ENCODE measurements at places on chromosomes 7 and 10. TPM values are rescaled to one million over a fixed set of nuclear protein-coding genes. Genes with fewer than 3 reads are reported as not detected.

Gene GDF2
- total RNA-seq: not detected

Gene THAP5
- total RNA-seq: 29.2 TPM

Gene CCDC7
- total RNA-seq: 15.7 TPM

Gene CALHM3
- total RNA-seq: not detected

Gene EPHB4
- 3.4 TPM for total RNA-seq

Gene FAM241B
- 11.8 TPM for total RNA-seq

Gene CCDC172
- not detected for total RNA-seq

Gene FFAR4
- not detected for total RNA-seq

Gene DHTKD1
- total RNA-seq: 29.8 TPM

Gene PRSS1
- not detected for total RNA-seq

GRCh38 chr10:792792-793100 lies 103.3 kb upstream of the DIP2C start:
- DNase-seq: no peak

DNA sequence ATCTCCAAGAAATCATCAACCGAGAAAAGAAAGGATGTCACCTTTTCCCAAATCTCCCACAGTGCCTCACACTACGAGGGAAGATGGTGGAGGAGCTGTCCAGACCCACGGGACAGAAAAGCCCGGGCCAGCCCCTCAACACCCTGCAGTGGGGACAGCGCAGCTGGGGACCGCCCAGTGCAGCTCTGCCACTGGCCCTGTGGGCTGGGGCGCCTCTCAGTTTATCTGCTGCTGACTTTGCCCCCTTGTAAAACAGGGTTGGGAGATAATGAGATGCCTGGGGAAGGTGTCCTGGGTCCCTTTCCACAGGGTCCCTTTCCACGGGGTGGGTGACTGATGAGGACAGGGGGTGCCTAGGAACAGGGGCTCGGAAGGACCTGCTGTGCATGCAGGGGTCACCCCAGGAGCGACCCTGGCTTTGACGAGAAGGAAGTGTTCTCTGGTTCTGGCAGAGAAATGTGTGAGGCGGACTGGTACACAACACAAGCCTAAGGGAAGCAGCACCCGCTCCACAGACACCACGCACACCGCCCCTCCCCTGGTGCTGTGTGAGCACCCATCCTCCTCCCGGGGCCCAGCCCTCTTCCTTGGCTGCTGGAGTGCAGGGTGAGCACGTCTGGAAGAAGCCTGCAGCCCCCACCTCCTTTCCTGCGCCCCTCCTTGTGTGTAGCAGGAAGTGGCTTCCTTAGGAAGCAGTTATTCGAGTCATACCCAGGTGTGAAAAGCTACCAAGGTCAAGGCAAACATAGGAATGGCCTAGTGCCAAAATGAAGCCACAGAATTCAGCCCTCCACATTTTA lies 339.9 kb downstream of the DNAJB6 start:
- no peak for DNase-seq

DNA sequence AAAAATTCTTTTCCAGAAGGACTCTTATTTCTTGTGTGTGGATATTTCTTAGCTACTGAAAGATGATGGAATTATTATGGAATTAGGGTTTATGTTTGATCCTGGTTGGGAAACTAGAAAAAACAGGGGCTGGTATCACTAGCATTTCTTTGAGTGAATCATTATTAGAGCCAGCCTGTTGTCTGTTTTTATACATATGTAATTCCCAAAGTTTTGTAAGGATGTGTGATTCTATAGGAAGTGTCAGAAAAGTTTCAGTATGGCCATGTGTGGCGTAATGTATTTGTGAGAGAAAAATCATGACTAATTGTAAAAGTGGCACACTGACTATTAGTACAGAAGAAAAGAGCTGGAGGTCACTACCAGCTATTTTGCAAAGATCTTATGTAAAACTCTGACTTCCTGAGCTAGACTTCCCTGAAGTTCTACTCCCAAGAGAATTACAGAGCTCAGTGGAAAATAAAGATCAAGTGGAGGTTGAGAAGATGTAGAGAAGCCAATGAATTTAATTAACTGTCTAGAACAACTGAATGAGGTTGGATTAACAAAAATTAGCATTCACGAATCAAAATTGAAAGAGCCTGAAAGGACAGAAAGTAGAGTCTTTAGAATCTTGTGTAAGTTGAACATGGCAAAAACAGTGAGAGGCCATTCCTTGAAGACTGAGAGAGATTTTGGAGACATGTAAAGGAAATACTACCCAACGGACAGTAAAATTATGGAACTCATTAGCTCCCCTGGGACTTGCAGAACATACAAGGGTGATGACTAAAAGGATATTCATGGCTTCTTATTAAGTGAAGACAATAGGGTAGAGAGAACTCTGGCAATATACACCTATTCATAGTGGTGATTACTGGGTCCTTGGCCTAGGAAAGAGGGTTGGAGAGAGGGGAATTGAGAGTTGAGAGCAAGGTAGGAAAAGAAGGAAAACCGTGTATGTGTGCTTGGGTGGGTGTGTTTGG lies 12.5 kb downstream of the ZNF365 start:
- no peak for DNase-seq

GRCh38 chr10:116336866-116337265 lies 12.6 kb downstream of the CCDC172 start:
- no peak for DNase-seq

DNA sequence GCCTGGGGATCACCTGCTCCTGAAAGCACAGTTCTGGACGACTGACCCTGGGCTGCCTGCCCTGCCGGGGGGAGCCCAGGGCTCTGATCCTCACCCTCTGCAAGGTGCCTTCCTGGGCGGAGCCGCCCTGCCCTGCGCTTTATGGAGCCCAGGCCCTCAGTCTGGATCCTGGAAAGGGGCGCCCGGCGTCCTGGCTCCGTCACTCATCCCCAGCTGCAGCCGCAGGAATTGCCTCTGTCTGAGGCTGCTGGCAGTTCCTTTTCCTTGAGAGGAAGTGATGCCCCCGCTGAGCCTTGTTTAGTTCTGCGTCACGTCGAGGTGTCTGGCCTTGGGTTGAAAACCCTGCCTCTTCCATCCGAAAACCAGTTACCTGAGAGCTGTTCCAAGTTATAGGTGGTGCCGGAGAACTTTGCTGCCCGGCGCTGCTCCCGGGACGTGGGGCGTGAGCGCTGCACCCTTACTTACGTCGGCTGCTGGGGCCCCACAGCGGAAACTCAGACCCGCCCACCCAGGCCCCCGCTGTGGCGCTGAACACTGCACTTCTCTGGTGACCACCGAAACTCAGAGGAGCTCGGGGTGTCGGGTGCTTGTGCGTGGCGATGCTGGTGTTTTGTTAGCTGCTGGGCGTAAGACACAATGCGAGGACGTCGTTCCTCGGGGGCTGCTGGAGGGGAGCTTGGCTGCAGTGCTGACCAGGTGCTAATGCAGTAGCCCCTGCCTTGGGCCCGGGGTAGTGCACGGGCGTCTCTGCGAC lies 5.4 kb downstream of the MAFK start:
- no peak for DNase-seq

GRCh38 chr10:44261296-44261695 lies 123.6 kb downstream of the CXCL12 start:
- DNase-seq: no peak

DNA sequence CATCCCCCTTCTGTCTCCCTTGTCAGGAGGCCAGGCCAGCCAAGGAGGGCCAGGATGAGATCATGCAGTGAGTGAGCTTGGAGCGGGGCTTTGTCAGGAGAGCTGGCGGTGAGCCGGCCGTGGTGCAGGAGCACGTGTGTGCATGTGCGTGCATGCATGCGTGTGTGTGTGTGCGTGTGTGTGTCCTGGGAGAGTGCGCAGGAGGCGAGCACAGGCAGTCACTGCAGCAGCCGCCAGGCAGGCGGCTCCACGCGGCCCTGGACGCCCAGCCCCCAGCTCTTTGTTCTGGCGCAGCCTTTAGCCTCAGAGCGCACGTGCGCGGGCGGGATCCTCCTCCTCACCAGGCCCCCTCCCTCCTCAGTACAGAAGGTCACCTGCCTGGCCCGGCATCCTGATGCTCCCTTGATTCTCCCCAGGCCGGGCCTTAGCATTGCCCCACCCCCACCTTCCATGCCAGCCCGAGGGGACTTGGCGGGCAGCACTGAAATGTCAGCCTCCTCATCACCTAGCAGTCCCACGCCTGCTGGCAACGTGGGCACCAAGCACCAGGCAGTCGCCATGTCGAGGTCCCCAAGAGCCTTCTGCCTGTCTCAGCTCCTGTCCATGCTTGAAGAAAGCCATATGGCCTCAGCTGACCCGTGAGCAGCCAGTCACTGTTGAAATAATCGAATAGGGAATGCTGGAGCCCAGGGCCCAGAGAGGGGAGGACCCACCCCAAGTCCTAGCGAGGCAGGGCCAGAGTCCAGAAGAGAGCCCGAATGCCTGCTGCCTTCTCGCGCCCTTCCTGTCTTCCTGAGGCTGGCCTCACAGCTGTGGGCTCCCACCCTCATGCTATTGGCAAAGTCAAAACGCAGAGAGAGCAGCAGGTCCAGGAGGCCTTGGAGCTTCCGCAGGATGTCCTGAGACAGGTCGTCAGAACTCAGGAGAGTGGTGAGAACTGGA lies 125.9 kb upstream of the PPIF start:
- DNase-seq: no peak

GRCh38 chr7:20326342-20326741 lies 4.4 kb upstream of the ITGB8 start:
- DNase-seq: no peak

GRCh38 chr7:17557251-17557671 lies 258.8 kb downstream of the AHR start:
- no peak for DNase-seq

DNA sequence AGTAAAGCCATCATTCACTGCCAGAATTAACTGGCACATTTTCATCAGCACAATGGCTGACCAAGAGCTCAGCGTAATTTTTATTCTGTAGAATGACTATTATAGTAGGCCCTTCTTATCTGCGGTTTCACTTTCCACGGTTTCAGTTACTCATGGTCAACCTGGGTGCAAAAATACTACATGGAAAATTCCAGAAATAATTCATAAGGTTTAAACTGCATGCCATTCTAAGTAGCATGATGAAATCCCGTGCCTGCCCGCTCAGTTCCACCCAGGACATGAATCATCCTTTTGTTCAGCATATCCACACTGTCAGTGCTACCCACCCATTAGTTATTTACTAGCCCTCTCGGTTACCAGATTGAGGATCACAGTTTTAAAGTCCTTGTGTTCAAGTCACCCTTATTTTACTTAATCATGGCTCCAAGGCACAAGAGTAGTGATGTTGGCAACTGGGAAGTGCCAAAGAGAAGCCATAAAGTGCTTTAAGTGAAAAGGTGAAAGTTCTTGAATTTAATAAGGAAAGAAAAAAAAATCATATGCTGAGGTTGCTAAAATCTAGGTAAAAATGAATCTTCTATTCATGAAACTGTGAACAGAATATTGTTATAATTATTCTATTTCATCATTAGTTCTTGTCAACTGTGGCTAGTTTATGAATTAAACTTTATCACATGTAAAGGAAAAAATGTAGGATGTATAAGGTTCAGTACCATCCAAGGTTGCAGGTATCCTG lies 204.9 kb downstream of the DOCK4 start:
- DNase-seq: no peak

GRCh38 chr10:89392974-89393373 lies 551 bp downstream of the IFIT1 start:
- DNase-seq: no peak

GRCh38 chr7:54992871-54993475 lies 25.8 kb upstream of the EGFR start:
- no peak for DNase-seq

GRCh38 chr7:101401390-101402080 lies 38.9 kb downstream of the COL26A1 start:
- DNase-seq: no peak

- DNase-seq: peak; percentile 5
Observed at GRCh38 chr10:71547876-71548846, 151.4 kb downstream of the CDH23 start.

GRCh38 chr10:43344051-43344450 lies 27.4 kb upstream of the FXYD4 start:
- DNase-seq: no peak

GRCh38 chr10:96367470-96367869 lies 8.7 kb upstream of the OPALIN start:
- DNase-seq: no peak

- no peak for DNase-seq
Observed at GRCh38 chr7:152136686-152137085, 111.2 kb downstream of the GALNT11 start.

GRCh38 chr7:20828947-20829346 lies 42.3 kb upstream of the SP8 start:
- DNase-seq: no peak

- no peak for DNase-seq
Observed at GRCh38 chr7:15556339-15557105, 5.3 kb downstream of the AGMO start.

- no peak for DNase-seq
Observed at GRCh38 chr10:71494980-71495381, 98.3 kb downstream of the CDH23 start.

GRCh38 chr7:318476-318875 lies 28.5 kb downstream of the FOXL3 start:
- DNase-seq: no peak

- no peak for DNase-seq
Observed at GRCh38 chr10:119159332-119159731, 6.2 kb downstream of the SFXN4 start.

DNA sequence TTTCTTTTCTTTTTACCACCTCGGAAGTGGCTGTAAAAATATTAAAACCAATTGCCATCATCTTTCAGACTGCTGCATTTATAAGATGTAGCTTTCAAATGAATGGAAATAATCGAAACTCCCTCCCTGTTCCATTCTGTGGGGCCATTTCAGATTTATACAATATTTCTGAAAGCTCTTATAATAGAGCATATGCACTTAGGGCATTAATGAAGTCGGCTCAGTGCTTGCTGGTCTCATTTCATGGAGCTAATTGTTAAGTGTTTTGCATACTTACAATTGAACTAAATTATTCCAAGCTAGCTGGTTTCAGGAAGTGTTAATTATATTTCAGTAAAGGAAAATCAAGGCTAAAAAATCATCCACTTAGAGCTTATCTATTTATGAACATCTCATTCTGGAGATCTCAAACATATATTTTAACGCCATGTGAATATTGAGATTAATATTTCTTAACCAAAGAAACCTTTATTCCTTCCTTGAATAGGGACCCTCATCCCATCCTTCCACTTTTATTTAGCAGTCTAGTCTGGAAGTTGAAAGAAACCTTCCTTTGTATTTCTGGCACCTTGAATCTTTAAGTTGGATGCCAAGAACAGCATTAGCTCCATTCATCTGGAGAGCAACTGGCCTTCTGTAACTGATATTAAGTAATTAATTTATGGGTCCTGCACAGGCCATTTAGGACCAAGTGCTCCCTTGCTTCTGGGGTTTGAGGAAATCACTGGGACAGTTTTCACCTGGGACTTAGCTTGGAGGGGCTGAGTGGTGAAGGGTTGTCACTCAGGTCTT lies 45.1 kb downstream of the RPS24 start:
- no peak for DNase-seq

- DNase-seq: no peak
Observed at GRCh38 chr10:73979809-73980433, 18.0 kb upstream of the VCL start.
